Immature natural killer cell (primary cell): ENCODE measurements at places on chromosomes 12 and 14. TPM values are rescaled to one million over a fixed set of nuclear protein-coding genes. Genes with fewer than 3 reads are reported as not detected.
A peak's percentile ranks its signal among the peaks of the same experiment; 100 is the strongest.

DNA sequence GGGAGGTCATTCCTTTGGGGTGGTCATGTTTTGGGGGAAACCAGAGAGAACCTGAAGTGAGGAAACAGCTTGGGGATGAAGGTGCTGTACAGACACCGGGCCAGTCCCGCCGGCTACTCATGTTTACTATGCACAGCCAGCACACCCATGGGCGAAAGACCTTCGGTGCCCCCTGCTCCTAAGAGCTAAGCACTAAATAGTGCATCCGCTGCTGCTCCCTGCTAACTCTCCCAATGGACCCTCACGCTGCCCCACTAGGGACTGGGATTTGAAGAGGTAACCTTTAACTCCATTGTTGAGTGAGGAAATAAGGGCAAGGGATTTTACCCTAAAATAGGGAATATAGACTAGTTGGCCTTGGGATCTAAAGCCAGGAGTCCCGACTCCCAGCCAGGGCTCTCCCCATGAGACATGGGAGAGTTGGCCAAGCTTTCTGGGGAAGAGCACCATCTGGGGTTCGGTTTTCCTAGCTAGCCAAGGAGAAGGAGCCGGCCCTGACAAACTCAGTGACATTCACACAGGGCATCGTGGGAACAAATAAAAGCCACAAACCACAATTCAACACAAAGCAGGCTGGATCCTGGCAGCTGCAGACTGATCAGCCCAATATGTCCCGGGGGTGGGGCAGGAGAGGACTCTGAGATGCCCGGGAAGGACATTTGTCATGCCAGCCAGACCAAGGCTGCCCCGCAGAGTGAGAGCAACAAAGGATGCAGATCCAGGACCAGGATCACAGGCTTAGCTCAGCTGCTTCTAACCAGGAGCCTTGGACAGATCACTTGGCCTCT is 91.7 kb downstream of the SINHCAF start:
- H3K36me3 ChIP-seq: no peaks in the 10 kb centered on the region
- no peak overlapping the region for H3K4me3 ChIP-seq
- H3K4me1 ChIP-seq: peaks cover 6% of the 10 kb centered on the region
- H3K27ac ChIP-seq: no peak overlapping the region
- no peak for DNase-seq

MAPKAPK5 gene
- polyA plus RNA-seq: 36.7 TPM

GPD1 gene
- polyA plus RNA-seq: not detected

- H3K4me1 ChIP-seq: no peaks in the 10 kb centered on the region
- no peaks in the 10 kb centered on the region for H3K27me3 ChIP-seq
- H3K27ac ChIP-seq: no peak overlapping the region
- H3K36me3 ChIP-seq: no peaks in the 10 kb centered on the region
- no peak overlapping the region for H3K4me3 ChIP-seq
- no peak for DNase-seq
These were observed 41.3 kb downstream of the NTF3 start for GRCh38 chr12:5473076-5473782.

SLC35E3 gene
- polyA plus RNA-seq: 13.5 TPM

DNA sequence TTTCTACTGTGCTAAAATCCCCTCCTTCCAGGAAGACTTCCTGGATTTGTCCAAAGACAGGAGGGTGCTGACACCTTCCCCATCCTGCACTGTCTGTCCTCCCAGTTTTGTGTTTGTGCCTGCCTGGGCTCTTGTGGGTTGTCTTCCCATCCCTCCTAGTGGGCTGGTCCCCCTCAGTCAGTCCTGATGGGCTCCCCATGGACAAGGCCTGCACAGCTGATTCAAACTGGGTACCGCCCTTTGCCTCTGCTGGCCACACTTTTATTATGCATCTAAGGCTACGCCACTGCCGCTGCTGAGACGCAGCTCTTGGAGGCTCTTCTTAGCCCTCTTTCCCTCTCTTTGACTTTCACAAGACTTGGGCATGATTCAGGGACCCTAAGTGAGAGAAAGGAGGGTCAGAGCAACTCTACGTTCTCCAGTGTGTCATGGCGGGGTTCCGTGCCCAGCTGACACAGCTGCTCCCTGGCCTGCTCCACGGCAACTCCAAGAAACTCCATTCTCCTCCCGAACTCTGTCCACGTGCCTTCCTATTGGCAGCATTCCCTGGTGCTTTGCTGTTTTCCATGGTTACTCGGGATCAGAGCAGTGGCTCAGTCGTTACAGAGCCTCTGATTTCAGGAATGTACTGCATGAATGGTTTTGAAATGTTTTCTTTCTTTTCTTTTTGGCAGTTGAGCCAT is 3.8 kb upstream of the KRT85 start:
- H3K27ac ChIP-seq: peak overlapping the region; percentile 53
- peaks cover 17% of the 10 kb centered on the region for H3K27me3 ChIP-seq
- H3K4me3 ChIP-seq: no peak overlapping the region
- H3K36me3 ChIP-seq: no peaks in the 10 kb centered on the region
- no peaks in the 10 kb centered on the region for H3K4me1 ChIP-seq

DNA sequence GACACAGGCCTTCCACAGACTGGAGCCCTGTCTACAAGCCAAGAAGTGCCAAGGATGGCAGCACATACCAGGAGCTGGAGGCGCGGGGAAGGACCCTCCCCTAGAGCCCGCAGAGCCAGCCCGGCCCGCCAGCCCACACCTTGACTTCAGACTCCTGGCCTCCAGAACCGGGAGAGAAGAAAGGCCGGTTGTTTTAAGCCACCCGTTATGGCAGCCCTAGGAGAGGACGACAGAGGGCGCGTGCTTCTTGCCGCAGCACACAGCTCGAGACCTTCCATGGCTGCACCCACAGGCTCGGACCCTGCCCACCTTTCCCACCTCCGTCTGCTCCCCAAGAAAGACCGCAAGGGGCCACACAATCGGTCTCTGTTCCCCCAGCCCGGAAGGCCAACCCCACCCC is 53.7 kb downstream of the RNF34 start:
- H3K4me1 ChIP-seq: peaks cover 33% of the 10 kb centered on the region
- no peak for DNase-seq
- H3K36me3 ChIP-seq: no peaks in the 10 kb centered on the region
- H3K27me3 ChIP-seq: no peaks in the 10 kb centered on the region

- no peak overlapping the region for H3K27ac ChIP-seq
- no peak for DNase-seq
- no peaks in the 10 kb centered on the region for H3K4me1 ChIP-seq
These were observed 406.9 kb upstream of the SOX5 start for GRCh38 chr12:24356240-24356804.

- H3K4me1 ChIP-seq: peaks cover 31% of the 10 kb centered on the region
- peak overlapping the region; percentile 66 for H3K4me3 ChIP-seq
- H3K27me3 ChIP-seq: peaks cover 35% of the 10 kb centered on the region
- DNase-seq: no peak
- H3K36me3 ChIP-seq: no peaks in the 10 kb centered on the region
These were observed 3.6 kb upstream of the DNAJC22 start for GRCh38 chr12:49342914-49343731.

SERPINA10 gene
- not detected for polyA plus RNA-seq

DNA sequence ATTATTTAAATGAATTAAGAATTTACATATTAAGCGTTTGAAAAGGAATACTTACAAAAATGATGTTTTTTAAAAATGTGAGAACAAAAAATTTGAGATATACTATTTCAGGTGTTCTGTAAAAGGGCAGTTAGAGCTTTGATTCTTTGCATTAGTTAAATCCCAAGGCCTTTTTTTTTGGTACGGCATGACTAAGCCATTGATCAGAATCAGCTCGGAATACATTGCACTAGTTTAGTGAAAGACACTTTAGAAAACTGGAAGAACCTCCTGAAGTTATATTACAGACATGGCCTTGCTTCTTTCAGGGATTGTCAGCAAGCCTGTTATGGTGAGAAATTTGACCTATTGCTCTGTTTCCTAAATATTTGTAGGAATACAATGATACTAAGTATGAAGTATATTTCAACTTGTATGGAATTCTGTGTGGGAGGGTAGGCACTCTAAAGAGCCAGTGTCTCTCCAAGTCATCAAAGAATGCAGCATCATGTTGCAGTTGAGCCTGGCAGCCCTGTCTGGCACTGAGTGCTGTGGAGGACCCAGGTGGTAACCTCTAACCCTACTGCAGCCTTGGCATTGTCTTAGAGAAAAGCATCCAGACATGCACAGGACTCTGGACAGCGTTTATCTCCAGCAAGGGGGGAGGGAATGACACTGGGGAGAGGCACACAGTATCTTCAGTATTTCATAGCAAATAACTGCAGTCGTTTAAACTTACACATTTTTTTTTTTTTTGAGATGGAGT is 1.5 kb downstream of the KLC1 start:
- peak overlapping the region; percentile 90 for H3K4me3 ChIP-seq
- peak overlapping the region; percentile 78 for H3K27ac ChIP-seq
- no peaks in the 10 kb centered on the region for H3K36me3 ChIP-seq
- DNase-seq: no peak
- H3K4me1 ChIP-seq: peaks cover 41% of the 10 kb centered on the region

DNA sequence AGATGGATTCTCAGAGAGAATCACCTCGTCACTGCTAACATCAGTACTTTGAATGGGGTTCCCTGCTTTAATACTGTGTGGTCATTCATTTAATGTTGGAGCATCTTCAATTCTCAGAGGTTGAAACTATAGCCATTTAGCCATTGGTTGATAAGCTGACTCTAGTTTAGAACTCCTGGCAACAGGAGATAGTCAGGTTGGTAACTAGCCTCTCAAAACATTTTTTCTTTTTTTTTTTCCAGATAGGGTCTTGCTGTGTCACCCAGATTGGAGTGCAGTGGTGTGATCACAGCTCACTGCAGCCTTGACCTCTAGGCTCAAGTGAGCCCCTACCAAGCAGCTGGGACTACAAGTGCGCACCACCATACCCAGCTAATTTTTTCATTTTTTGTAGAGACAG is 3.5 kb upstream of the NCKAP5L start:
- no peak overlapping the region for H3K4me3 ChIP-seq
- H3K27me3 ChIP-seq: peaks cover 7% of the 10 kb centered on the region
- peaks cover 20% of the 10 kb centered on the region for H3K4me1 ChIP-seq
- H3K36me3 ChIP-seq: no peaks in the 10 kb centered on the region

DPPA3 gene
- polyA plus RNA-seq: not detected

GRCh38 chr12:6140651-6141447 is 16.4 kb upstream of the VWF start:
- peaks cover 14% of the 10 kb centered on the region for H3K4me1 ChIP-seq
- H3K27me3 ChIP-seq: peaks cover 3% of the 10 kb centered on the region
- peak overlapping the region; percentile 10 for H3K27ac ChIP-seq
- DNase-seq: no peak
- no peaks in the 10 kb centered on the region for H3K36me3 ChIP-seq

GRCh38 chr14:68475802-68476201 is 317.1 kb downstream of the ZFP36L1 start:
- H3K27me3 ChIP-seq: peaks cover 2% of the 10 kb centered on the region
- peaks cover under 1% of the 10 kb centered on the region for H3K4me1 ChIP-seq
- no peak overlapping the region for H3K27ac ChIP-seq
- no peak for DNase-seq

- no peak overlapping the region for H3K4me3 ChIP-seq
- no peaks in the 10 kb centered on the region for H3K27me3 ChIP-seq
These were observed 151.1 kb upstream of the SFSWAP start for GRCh38 chr12:131559517-131560516.

SYNDIG1L gene
- polyA plus RNA-seq: not detected

DNA sequence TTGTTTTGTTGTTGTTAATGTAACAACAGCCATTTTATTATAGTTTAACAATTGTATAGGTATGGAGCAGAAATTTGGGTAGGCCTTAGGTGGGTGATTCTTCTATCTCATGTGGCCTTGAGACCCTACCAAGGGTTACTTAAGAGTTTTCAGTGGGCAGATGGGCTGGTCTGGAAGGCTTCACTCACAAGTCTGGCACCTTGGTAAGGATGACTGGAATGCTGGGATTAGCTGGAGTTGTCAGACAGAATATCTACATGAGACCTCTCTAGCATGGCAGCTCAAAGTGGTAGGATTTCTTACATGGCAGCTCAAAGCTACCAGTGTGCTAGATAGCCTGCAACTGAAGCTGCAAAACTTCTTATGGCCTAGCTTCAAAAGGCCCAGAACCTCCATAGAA is 2.2 kb upstream of the MARS1 start:
- peaks cover 8% of the 10 kb centered on the region for H3K36me3 ChIP-seq
- no peak overlapping the region for H3K4me3 ChIP-seq
- DNase-seq: no peak
- no peak overlapping the region for H3K27ac ChIP-seq
- H3K27me3 ChIP-seq: peaks cover 14% of the 10 kb centered on the region

- no peak overlapping the region for H3K27ac ChIP-seq
- no peak for DNase-seq
- no peaks in the 10 kb centered on the region for H3K36me3 ChIP-seq
- no peaks in the 10 kb centered on the region for H3K4me1 ChIP-seq
- no peak overlapping the region for H3K4me3 ChIP-seq
- H3K27me3 ChIP-seq: peaks cover 2% of the 10 kb centered on the region
These were observed 34.3 kb upstream of the VWF start for GRCh38 chr12:6158749-6159148.

- H3K27me3 ChIP-seq: no peaks in the 10 kb centered on the region
- no peaks in the 10 kb centered on the region for H3K36me3 ChIP-seq
- H3K4me1 ChIP-seq: no peaks in the 10 kb centered on the region
- no peak overlapping the region for H3K27ac ChIP-seq
- H3K4me3 ChIP-seq: no peak overlapping the region
These were observed 369.7 kb upstream of the SYT1 start for GRCh38 chr12:78494911-78495310.
